ENCODE measurements at places on chromosomes 7 and 10.

DNA sequence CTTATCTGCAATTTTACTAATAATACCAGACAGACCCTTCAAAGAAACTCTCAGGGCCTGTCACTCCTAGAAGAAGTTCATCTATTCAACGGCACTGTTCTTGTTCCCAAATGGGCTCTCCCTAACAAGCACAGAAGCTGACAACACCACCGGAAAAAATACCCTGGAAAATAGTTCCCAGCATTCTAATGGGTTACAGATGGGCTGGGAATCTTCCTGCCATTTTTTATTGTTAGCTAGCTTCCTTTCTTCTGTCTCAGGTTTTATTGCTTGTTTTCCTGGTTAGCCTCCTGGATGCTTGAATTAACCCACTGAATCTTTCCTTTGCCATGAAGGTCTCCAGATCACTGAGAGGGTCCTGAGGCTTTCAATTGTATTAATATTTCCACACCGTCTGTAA is 689.8 kb upstream of the NRP1 start:
- DNase-seq: no peak

DNA sequence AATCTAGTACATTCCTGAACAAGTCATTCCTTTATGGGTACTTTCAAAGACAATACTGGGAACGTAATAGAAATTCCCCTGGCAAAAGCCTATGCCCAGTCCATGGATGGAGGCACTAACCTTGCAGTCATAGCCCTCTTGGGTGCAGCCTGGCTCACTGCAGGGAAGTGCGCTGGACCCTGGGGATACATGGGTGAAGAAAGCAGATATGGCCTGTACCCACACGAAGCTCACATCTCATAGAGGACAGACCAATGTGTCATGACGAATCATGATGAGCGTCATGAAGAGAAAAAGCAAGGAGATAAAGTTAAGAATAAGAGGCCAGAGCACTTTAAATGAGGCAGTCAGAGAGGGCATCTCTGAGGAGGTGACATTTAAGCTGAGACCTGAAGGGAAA is 11.8 kb downstream of the PRLHR start:
- DNase-seq: no peak

GRCh38 chr7:151895631-151896031 is 18.7 kb upstream of the PRKAG2 start:
- no peak for DNase-seq

GRCh38 chr10:124467165-124467564 is 5.5 kb downstream of the LHPP start:
- DNase-seq: no peak

DNA sequence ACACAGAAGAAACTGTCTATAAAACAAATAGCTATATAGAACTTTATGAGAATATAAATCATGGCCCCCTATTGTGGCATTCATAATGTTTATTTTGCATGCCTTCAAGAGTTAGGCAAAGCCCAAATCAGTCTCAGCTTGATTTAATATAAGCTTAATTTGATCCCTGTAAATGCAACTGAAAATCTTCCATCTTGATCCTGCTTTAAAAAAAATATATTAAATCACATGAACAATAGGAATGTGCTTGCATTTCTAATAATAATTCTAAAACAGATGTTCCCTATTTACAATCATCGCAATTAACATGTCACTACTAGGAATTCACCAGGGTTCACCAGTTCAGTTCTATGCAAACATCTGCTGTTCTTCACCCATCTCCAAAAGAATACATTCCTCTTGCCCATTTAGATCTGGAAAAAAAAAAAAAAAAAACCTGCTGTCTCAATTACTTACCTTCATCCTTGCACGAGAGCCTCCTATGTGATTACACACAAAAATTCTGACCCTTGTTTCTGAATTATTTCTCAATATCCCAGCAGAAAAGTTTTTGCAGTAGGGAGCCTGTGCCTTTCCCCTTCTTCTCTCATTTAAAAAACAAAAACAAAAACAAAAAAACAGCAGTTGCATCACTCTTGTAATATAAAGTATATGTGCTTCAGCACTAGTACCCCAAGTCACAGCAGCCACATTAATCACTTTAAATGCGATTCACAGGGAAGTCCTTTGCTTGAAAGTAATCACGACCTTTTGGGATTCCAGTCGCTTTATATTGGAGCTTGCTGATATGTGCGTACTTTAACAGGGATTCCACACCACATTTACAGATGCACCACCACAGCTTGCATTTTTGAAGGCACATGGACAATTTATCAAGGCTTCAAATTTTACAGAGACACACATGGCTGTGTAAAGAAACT is 194.8 kb upstream of the KMT2E start:
- DNase-seq: no peak

- no peak for DNase-seq
Observed at GRCh38 chr10:119688033-119688508, 36.9 kb downstream of the BAG3 start.

DNA sequence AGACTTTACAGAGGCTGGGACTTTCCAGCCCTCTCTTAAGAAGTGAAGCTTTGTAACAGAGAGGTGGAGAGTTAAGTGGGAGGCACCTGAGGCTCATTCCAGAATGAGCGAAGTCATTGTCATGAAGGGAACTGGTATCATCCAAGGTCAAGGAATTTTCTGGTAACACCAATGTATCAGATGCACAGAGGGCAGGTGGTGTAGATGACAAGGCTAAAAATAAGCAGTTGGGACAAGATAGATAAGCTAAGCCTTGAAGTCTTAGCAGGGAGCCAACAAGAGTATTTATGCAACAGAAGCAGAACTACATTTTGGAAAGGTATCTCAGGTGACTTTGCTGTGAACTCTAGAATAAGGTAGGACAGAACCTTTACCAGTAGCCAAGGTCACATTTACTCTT is 257.0 kb upstream of the AUTS2 start:
- no peak for DNase-seq

GRCh38 chr7:102066476-102066875 is 220.2 kb upstream of the SH2B2 start:
- DNase-seq: no peak

- no peak for DNase-seq
Observed at GRCh38 chr10:125003146-125003900, 61.4 kb downstream of the ZRANB1 start.

- no peak for DNase-seq
Observed at GRCh38 chr10:4280461-4281189, 495.6 kb upstream of the KLF6 start.

DNA sequence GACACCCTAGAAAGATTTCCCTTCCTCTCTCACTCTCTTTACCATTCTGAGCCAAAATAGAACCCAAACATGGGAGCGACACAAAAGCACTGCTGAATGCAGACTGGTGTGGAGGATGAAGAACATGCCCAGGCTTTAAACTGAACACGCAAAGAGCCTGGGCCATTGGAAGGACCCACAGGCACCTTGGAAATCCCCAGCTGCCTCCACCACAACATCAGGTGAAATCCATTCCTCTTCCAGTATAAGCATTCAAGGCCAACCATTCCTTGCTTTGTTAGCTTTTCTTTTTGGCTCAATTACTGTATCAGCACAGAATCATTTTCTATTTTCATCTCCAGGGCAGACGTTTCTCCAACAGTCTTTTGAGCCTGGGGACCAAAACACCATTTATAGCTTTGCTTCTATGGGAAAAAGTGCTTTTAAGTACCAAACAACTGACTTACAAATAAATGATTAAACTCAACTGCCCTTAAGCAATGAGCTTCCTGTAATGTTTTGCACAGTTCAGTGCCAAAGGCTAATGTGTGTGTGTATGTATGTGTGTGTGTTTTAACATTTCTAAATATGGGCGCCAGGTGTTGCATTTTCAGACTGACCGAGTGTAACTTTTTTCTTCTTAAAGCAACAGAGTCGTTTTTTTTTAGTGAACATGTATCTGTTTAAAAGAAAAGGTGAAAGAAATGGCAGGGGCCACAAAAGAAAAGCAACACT is 16.2 kb upstream of the BLNK start:
- DNase-seq: no peak

GRCh38 chr7:108120196-108120595 is 10.0 kb downstream of the LAMB4 start:
- no peak for DNase-seq

- no peak for DNase-seq
Observed at GRCh38 chr10:128448796-128449195, 322.6 kb upstream of the MKI67 start.

DNA sequence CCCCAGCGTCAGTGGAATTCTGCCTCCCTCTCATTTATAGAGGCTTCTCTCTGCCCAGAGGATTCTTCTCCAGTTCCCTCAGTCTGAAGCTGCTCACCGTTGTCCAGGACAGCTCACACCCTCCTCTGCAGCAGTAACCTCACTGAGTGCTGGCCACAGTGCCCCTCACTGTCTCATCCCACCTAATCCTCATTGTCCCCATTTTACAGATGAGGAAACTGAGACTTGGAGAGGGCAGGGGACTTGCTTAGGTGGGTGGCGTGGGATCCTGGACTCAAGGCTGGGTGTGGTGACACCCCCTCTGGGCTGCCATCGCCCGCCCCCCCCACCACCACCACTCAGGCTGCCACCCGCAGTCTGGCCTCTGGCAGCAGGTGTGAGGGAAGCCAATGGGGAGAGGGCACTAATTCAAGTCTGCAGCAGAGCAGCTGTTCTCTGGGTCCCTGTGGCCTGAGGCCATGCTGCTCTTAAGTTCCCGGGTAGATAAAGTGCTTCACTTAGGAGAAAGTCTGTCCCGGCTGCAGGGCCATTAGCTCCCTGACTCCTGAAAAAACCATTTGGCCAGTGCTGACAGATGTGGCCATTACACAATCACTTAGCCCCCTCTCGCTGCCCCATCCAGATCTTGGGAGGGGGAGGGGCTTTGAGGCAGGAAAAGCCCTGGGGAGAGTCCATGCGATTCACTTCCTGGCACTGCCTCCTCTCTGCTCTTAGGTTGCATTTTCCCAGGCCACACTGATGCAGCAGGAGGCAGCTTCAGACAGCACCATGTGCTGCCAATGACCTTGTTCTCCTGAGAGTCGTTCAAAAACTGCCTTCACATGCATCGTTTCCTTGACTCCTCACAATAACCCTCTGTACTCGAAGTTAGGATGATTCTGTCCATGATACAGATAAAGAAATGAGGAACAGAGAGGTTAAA is 36.3 kb downstream of the DRGX start:
- no peak for DNase-seq

DNA sequence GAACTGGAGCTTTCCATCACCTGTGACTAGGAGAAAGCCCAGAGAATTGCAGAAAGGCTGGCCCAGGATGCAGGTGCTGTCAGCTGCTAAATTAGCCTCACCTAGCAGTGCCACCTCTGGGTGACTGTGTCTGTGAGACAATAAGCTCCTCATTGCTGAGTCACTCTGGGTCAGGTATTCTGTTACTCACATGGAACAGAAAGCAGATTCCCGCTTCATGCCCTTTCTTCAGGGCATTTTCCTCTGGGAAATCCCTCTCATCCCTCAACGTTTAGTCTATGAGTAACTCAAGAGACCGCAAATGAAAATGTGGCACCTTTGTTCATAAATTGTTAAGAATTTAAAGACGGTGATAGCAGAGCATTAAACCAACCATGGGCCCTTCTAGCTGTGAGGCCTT is 184.0 kb downstream of the ADAM12 start:
- DNase-seq: no peak

GRCh38 chr7:25294624-25295023 is 66.3 kb upstream of the NPVF start:
- no peak for DNase-seq

GRCh38 chr7:139594911-139595476 is 71.5 kb downstream of the CLEC2L start:
- DNase-seq: no peak

GRCh38 chr7:68187532-68187931 is 1190.9 kb downstream of the TYW1 start:
- DNase-seq: no peak

- no peak for DNase-seq
Observed at GRCh38 chr7:10739401-10739800, 234.3 kb upstream of the PHF14 start.

DNA sequence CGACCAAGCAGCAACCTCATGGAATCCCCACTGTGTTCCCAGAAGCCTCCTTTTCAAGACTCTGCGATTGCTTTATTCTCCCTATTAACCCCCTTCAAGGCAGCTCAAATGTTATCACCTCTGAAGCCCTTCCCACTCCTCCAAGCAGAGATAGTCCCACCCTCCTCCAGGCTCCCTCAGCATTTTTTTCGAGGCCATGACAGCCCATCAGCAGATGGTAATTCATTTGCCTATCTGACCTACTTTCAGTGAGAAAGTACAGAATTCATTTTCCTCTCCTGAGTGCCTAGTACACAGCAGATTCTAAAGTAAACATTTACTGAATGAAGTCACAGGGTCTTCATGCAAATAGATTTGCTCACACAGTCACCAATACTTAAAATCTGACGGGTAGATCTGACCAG is 47.8 kb downstream of the HERPUD2 start:
- no peak for DNase-seq

DNA sequence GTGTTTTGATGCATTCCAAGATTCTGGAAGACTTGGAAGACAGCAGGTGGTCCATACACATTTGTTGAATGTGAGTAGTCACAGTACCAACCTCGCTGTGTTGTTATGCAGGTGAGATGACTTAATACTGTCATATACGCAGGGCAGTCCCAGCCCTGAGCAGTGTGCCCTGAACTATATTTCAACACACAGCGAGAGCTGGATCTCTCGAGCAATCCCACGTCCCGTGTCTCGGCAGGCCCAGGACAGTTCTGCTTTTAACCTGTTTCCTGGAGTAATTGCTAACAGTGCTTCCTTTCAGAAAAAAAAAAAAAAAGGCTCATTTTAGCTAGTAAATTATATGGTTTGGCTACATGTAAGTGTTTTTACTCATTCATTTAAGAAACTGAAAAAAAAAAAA is 179.7 kb downstream of the PRKCQ start:
- no peak for DNase-seq

DNA sequence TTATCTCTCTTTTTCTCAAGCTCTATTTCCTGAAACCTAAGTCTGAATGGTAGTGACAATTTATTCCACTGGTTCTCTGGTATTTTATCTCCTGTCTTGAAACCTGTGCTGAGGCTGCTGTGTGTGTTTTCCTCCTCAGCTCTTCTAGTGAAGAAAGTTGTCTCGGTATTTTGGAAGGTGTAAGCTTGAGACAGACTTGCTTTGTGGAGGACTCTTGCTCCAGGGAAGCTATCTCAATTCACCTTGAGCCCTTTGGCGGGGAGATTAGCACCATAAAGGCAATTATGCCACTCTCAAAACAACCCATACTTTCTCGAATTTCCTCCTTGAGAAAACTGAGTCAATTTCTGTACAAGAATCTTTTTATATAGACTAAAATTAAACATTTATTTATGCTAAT is 141.6 kb downstream of the THSD7A start:
- DNase-seq: no peak

- peak; percentile 35 for DNase-seq
Observed at GRCh38 chr10:99431190-99431760, 851 bp upstream of the GOT1 start.

DNA sequence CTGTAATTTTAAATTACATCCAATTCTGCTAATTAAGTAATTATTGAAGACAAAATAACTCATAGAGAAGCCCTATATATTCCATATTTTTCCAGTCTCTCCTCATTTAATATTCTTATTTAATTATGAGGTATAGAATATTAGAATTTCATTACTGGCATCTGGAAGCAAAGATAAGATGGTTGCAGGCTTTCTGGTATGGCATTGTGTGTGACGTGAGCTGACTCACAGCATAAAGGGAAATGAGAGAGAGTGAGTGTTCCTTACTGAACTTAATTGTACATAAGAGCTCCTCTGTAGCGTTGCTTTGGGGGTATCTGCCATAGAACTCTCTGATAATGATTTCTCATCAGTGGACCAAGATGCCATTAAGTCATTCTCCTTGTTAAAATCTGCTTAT is 127.4 kb upstream of the TEX47 start:
- DNase-seq: no peak

- DNase-seq: no peak
Observed at GRCh38 chr7:20963556-20964280, 177.0 kb upstream of the SP8 start.

GRCh38 chr7:50832744-50833143 is 50.0 kb upstream of the GRB10 start:
- DNase-seq: peak; percentile 37
